ENCODE measurements at places on chromosomes 6 and 20.

DNA sequence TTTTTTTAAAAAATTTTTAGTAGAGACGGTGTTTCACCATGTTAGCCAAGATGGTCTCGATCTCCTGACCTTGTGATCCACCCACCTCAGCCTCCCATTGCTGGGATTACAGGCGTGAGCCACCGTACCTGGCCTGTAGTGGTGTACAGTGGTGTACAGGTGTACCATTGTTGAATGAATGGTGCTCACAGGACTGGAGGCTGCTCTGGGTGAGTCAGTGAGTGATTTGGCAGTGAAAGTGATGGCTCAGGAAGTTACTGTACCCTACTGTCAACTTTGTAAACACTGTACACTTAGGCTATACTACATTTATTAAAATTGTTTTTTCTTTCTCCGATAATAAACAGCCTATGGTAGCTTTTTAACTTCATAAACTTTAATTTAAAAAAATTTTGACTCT is 122.8 kb upstream of the EEF1E1 start:
- no peak for DNase-seq

DNA sequence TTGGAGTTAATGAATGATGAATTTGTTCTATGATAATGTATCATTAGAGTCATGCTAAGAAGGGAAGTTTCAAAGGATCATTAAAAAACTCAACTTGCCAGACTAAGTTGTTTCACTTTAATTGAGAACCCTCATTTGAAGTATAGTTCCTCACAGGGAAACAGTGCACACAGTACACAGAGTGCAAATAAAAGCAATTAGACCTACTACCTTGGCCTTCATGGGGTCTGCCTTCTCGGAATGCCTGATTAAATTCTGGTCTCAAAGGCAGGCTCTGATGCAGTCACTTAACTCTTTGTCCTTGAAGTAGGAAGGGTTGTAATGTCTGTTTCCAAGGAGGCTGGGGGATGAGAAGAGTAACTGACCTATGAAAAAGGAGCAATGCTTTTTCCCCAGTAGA is 457.3 kb downstream of the TBC1D32 start:
- DNase-seq = no peak

GRCh38 chr20:49698477-49698876 is 15.2 kb downstream of the B4GALT5 start:
- DNase-seq = no peak

DNA sequence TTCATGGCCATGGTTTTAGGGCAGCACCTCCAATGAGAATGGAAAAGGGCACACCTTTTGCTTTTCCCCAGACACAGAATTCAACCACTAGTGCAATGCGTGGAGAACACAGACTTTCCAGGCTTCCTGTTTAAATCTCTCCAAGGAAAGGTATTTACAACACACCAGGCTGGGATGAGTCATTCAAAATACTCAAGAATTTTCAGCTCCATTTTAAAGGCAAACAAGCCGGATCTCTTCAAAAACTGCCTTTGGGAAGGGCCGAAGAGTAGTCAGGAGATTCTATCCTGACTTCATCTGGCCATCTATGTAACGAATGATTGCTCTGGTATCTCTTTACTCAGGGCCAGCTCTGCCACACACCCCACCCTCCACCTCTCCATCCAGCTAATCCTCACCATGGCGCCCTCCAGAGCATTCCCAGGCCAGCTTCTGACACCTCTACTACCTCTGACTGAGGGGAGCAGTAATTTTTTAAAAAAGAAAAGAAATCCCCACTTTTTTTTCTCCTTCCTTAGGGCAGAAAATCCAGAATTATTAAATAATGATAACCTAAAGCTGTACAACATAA is 254.6 kb downstream of the LY86 start:
- peak; percentile 71 for DNase-seq

- DNase-seq = no peak
Measured at GRCh38 chr20:16069389-16070010, 503.7 kb downstream of the KIF16B start.

DNA sequence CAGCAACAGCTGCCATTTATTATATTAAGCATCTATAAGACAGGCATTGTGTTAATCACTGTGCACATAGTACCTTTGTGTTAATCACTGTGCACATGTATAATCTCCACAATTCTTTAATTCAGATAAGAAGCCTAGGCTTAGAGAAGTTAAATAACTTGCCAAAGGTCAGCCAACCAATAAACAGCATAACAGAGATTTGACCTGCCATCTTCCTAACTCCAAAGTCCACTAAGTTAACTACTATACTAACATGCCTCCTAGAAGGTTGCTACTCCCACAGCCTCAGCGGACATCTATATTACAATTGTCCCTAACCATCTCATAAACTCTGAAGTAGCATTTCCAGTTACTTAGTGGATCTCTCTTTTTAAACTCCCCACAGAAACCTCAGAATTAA is 3.7 kb downstream of the BTBD9 start:
- DNase-seq = no peak

- no peak for DNase-seq
Measured at GRCh38 chr20:52303281-52303950, 111.8 kb upstream of the ZFP64 start.

DNA sequence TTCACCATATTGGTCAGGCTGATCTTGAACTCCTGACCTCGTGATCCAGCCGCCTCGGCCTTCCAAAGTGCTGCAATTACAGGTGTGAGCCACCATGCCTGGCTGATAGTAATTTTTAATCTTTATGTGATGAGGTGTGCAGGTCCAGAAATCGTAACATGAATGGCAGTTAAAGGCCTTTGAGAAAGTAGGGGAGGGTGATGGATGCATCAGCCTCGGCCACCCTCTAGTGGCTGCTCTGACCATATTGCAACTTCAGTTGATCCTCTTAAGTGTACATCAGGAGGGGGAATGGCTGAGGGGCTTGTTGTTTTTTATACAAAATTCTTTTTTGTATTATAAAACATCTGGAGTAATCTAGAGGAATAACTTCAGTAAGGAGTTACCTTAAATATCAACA is 193.0 kb downstream of the ZFAND3 start:
- DNase-seq = peak; percentile 54

GRCh38 chr6:86459978-86460377 is 477.4 kb upstream of the HTR1E start:
- DNase-seq = no peak

DNA sequence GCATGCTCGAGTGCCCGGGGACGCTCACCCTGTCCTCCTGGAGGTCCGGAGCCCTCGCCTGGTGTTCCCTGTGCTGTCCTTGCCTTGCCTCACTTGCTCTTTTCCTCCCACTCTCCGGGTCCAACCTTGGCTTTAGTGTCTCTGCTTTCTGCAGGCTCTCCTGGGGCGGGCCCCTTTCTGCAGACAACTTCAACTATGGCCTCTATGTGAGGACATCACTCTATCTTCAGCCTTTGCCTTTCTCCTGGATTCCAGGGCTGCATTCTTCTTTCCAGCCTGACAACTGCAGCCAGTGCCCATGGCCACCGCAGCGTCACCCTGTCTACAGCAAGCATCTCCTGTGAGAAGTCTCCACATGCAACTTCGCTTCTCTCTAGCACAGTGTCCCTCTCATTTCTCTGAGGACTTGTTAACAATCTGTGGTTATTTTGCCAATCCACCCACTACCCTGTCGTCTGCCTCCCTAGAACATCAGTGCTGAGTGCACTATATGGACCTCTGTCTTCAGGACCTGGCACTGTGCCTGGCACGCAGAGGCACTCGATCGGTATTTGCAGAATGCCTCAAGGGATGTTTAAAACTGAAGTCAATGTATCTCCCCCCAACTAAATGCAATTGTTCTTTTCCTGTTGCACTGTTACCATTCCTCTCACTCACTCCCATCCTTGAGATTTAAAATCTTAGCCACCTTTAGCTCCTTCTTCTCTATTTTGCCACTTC is 35.9 kb downstream of the FOXC1 start:
- no peak for DNase-seq

- no peak for DNase-seq
Measured at GRCh38 chr6:16821834-16822264, 60.6 kb upstream of the ATXN1 start.
